ENCODE measurements at places on chromosomes 7 and 10. TPM values are rescaled to one million over a fixed set of nuclear protein-coding genes. Genes with fewer than 3 reads are reported as not detected.

DNA sequence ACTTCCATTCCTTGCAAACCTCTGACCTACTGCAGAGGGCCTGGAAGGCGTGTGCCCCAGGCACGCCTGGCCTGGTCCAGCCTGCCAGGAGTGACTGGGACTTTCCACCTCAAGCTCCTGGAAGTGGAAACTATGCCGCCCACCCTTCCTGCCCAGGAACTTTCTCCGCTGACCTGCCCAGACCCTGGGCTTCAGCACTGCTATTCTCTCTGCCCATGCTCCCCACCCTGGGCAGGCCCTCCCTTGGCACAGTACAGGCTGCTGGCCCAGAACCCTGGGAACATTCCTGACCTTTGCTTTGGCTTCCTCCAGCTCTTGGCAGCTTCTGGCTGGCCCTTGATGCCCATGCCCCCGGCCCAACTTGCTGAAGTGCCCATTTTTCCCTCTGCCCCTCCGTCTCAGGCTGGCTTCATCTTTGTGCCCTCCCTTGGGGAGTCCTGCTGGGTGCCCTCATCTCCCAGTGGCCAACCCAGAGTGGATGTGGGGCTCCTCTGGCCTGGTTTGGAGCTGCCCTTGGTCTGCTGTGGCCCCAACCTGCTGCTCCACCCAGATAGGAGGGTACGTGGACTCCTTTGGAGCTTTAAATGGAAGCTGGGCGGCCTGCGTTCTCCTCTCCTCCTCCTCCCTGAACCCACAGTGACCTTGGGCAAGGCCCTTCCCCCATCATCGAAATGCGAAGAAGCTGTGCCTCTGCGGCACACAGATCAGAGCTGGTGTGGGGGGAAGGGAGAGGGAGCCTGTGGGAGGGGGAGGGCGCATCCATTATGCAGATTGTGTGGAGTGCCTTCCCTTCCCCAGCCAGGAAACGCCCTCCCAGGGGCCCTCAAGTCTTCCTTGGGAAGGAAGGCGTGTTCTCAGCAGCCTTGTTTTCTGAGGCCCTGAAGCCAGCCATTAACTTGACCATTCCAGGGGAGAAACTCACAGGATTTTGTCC is 3.4 kb downstream of the MMRN2 start:
- no peak overlapping the region for H3K4me3 ChIP-seq
- H3K27ac ChIP-seq = peak overlapping the region; percentile 45
- H3K27me3 ChIP-seq = no peaks in the 10 kb centered on the region
- H3K4me1 ChIP-seq = no peaks in the 10 kb centered on the region
- no peaks in the 10 kb centered on the region for H3K36me3 ChIP-seq

- no peaks in the 10 kb centered on the region for H3K27me3 ChIP-seq
- no peak overlapping the region for H3K27ac ChIP-seq
- no peak overlapping the region for H3K4me3 ChIP-seq
- DNase-seq = no peak
- no peaks in the 10 kb centered on the region for H3K36me3 ChIP-seq
Measured at GRCh38 chr10:6423004-6423403, 157.1 kb downstream of the PRKCQ start.

- no peak for DNase-seq
- H3K27me3 ChIP-seq = no peaks in the 10 kb centered on the region
- no peak overlapping the region for H3K4me3 ChIP-seq
- no peak overlapping the region for H3K27ac ChIP-seq
- no peaks in the 10 kb centered on the region for H3K4me1 ChIP-seq
Measured at GRCh38 chr10:112203328-112204076, 19.9 kb upstream of the GPAM start.

- DNase-seq = no peak
- no peaks in the 10 kb centered on the region for H3K27me3 ChIP-seq
- no peaks in the 10 kb centered on the region for H3K4me1 ChIP-seq
- no peaks in the 10 kb centered on the region for H3K36me3 ChIP-seq
- no peak overlapping the region for H3K4me3 ChIP-seq
- H3K27ac ChIP-seq = no peak overlapping the region
Measured at GRCh38 chr10:123272171-123272570, 118.0 kb downstream of the BUB3 start.

DNA sequence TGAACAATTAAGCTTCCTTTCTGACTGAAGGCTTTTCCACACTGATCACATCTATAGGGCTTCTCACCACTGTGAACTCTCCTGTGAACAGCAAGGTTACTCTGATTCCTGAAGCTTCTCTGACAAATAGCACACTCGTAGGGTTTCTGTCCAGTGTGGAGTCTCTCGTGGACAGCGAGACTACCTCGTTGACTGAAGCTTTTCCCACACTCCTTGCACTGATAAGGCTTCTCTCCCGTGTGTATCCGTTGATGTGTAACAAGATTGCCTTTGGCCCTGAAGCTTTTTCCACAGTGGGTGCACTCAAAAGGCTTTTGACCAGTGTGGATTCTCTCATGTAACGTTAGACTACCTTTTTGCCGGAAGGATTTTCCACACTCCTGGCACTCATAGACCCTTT is 4.4 kb downstream of the ZNF32 start:
- no peak overlapping the region for H3K4me3 ChIP-seq
- H3K36me3 ChIP-seq = peaks cover 29% of the 10 kb centered on the region
- no peaks in the 10 kb centered on the region for H3K27me3 ChIP-seq
- no peak overlapping the region for H3K27ac ChIP-seq
- no peaks in the 10 kb centered on the region for H3K4me1 ChIP-seq
- no peak for DNase-seq

GRCh38 chr10:102242118-102242485 is 790 bp upstream of the PITX3 start:
- H3K27ac ChIP-seq = no peak overlapping the region
- DNase-seq = no peak
- peak overlapping the region; percentile 49 for H3K4me3 ChIP-seq
- peaks cover 11% of the 10 kb centered on the region for H3K4me1 ChIP-seq
- H3K27me3 ChIP-seq = no peaks in the 10 kb centered on the region

The WEE2 gene
- not detected for total RNA-seq

The NCF1 gene
- total RNA-seq = 1.6 TPM

The HOXA2 gene
- 1.4 TPM for total RNA-seq

The SLC26A5 gene
- 1.5 TPM for total RNA-seq

The BET1 gene
- 25.1 TPM for total RNA-seq

The TRIM74 gene
- total RNA-seq = 1.9 TPM

Data from prostate gland (tissue), 2 donors.